Kidney epithelial cell (primary cell): ENCODE measurements at places on chromosomes 4 and X.

DNA sequence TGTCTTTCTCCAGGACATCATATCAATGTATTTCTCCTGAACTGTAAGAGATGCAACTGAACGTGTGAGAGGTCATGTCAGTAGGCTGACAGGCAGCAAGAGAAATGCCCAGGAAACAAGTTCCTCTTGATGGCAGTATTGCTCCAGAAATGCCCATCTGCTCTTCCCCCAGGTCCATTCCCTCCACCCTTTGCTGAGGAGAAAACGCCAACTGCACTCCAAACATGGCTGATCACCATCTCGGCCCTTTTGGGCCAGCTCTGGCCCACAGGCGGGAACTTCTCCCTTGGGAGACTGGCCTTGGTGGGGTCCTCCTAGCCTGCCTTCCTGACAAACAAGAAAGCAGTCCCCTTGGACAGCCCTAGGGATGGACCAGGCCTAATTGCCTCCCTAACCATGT, 276.5 kb upstream of the AGTR2 start:
- no peak for DNase-seq

GRCh38 chr4:161321706-161322105, 842.1 kb downstream of the FSTL5 start:
- no peak for DNase-seq

- DNase-seq: no peak
These were observed 1018.4 kb upstream of the INTU start for GRCh38 chr4:126614356-126614855.

- peak; percentile 26 for DNase-seq
These were observed 354.3 kb downstream of the GPAT3 start for GRCh38 chr4:83890231-83890630.

- DNase-seq: no peak
These were observed 86.2 kb downstream of the NPFFR2 start for GRCh38 chr4:72118017-72118416.

DNA sequence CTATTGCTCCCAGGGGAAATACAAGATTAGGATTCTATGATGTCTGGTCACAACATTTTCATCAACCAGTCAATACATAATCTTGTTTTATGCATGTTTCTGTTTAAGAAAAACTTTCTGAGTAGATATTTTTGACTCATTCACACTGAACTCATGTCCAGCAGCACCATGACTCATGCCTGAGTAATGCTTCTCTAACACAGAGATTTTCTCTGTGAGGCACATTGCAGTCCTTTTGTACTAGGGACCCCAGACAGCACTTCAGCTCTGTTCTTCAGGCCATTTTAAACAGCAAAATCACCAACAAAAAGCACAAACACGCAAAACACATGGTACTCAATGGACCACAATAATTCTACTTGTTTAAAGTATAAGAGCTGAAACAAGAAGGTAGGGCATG, 83.6 kb downstream of the MXRA5 start:
- DNase-seq: peak; percentile 85

- DNase-seq: no peak
These were observed 4.2 kb downstream of the ELF4 start for GRCh38 chrX:130106071-130106470.

DNA sequence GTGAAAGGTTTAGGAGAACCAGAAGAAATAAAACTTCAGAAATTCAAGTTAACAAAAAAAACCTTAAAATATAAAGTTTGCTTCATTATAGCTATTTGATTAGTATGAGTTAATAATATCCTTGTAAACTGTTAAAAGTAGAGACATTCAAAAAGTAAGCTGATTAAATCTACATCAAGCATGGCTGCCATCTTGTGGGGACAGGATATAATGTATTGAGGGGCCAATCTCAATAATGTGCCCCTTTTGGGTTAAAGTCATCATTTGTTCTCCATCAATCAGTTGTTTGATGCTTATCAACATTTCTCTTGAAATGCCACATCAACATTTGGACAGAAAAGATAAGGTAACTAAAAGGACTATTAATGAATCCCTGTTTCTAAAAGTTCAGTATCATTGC, 4.6 kb upstream of the GRID2 start:
- no peak for DNase-seq

DNA sequence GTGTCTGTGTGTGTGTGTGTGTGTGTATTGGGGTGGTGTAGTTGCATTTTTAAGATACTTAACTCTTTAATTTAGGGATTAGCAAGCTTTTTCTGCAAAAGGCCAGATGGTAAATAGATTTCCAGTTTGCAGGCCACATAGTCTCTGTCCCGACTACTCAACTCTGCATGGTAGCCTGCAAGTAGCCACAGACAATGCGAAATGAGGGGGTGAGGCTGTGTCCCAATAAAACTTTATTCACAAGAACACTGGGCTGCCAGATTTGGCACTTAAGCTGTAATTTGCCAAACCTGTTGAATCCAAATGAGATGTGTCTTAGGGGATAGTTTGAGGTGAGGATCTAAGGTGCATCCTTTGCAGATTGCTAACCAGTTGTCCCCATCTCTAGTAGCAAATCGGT, 6.8 kb downstream of the ATP2B3 start:
- no peak for DNase-seq

- no peak for DNase-seq
These were observed 209.6 kb upstream of the TLL1 start for GRCh38 chr4:165663411-165663810.

GRCh38 chr4:115841871-115842270, 728.5 kb upstream of the NDST4 start:
- no peak for DNase-seq

- DNase-seq: no peak
These were observed 270.9 kb downstream of the SPRY1 start for GRCh38 chr4:123667496-123667895.

DNA sequence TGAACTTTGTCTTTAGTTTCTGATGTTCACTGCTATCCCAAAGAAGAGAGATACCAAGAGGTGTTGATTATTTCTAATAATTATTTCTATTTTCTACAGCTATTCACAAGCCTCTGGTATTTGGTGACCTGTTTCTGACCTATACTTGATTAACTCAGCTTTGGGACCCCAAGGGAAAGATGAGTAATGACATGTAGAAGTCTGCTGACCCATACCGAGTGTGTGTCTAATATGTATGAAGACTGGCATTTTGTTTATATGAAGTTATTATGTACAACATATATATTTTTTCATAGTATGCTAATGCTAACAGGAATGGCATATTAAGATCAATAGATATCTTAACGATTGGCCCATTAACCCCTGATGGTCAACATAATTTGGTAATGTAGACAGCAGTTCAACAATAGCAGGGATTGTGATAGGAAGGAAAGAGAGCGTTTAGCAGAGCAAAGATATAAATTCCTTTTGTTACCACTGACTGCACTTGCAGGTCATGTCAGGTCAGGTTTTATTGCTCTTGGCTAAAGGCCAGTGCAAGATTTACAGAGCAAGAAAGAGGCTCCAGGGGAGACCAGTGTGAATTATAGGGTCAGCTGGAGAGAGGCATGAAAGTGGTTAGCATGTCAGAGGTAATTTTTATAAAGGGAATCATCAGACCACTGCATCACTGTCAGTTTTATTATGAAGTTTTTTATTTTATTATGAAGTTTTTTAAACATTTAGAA, 94.7 kb upstream of the DIPK2B start:
- peak; percentile 53 for DNase-seq

- DNase-seq: no peak
These were observed 220.0 kb downstream of the SPCS3 start for GRCh38 chr4:176539785-176540175.

DNA sequence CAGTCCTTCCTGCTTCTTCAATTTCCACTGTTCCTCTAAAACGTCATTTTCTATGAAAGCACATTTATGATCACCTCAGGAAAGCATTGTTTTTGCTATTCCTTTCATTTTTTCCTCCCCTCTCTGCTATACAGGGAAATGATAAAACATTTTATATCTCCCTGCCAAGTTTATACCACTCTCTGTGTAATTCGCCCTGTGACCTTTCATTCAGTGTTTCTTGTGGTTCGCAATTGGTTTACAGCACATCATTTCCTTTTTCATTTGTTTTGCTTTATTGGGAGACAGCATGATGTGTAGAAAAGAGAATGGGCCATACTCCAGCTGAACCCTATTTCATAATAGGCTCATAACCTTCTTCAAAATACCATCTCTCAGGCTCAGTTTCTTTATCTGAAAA, 99.9 kb upstream of the RAPGEF2 start:
- no peak for DNase-seq

DNA sequence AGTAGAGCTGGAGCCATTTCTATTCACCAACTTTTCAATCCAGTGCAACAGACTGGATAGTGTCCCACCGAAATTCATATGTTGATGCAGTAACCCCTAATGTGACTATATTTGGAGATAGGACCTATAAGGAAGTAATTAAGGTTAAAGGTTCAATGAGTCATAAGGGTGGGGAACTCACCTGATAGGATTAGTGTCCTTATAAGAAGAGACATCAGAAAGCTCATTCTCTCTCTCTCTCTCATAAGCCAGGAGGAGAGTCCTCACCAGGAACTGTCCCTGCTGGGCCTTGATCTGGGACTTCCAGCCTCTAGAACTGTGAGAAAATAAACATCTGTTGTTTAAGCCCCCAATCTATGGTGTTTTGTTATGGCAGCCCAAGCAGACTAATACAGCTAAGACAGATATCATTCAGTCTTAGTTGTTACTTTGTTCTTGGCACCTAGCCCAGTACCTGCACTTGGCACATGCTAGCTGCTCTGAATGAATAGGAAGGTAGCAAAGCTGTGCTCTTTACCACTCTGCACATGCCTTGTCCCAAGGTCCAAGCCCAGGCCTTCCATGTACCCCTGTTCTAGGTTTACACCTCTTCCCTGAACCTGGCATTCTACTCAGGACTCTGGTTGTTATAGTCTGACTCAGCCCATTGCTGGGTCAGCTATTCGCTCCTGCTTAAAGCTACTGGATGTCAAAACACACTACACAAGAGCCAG, 19.2 kb upstream of the BRS3 start:
- no peak for DNase-seq

DNA sequence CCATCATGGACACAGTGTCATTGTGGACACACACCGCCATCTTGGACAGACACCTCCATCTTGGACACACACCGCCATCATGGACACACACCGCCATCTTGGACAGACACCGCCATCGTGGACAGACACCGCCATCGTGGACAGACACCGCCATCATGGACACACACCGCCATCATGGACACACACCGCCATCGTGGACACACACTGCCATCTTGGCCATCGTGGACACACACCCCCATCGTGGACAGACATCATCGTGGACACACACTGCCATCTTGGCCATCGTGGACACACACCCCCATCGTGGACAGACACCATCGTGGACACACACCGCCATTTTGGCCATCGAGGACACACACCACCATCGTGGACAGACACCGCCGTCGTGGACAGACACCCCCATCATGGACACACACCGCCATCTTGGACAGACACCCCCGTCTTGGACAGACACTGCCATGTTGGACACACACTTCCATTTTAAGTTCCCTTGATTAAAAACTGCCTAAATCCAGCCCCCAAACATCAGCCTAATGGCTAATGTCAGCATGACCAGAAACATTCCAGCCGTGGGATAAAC, 9.1 kb downstream of the ASMTL start:
- no peak for DNase-seq

DNA sequence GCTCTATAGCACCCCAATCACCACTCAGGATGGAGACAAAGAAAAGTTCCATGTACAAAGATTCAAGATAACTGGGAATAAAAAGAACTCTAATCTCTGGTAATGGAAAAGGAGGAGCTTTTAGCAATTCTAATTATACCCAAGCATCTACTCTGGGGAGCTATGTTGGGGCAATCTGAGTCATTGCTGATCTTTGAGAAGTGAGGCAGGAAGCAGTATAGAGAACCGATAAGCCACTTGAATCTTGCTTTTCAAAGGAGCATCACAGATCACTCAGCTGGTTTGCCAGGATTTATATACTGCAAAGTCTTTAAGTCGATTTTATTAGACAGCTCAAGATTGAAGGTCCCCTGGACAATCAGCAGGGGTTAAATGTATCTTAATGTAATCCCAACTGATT, 220.0 kb downstream of the ENOX2 start:
- DNase-seq: no peak

DNA sequence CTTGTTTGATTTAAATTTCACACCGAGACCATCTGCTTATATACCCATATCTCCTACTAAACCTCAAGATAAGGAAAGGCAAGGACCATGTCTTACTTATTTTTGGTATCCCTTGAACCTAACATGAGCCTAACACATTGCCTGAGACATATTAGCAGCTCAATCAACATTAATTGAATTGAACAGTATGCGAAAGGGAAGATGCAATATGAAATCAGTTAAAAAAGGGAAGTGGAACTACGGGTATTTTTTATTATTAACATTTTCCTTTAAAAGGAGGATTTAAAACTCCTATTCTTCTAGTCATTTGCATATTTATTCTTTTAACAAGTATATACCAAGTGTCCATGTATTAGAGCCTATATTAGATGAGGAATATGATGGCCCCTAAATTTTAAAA, 197.0 kb downstream of the CAMK2D start:
- no peak for DNase-seq

- no peak for DNase-seq
These were observed 18.2 kb upstream of the TLR1 start for GRCh38 chr4:38822748-38823303.

DNA sequence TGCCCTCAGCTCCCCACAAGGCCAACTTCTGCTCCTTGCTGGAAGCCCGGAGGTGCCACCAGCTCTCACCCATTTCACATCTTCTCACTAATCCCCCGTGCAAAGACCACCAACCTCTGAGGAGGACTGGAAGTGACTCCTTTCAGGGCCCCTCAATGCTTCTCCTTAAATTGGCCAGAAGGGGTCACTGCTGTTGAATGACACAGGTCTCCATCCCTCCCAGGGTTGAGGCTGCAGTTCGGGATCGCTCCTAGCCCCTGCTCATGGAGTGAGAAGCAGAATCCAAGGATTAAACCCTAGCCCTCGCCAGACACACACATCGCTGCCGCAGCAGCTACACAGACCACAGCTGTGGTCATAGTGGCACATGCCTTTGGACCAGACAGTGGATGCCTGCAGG, 279.5 kb upstream of the TAPT1 start:
- DNase-seq: no peak

- no peak for DNase-seq
These were observed 67.2 kb upstream of the PPP3CA start for GRCh38 chr4:101414496-101414895.

GRCh38 chrX:129956765-129957164, 25.7 kb upstream of the BCORL1 start:
- no peak for DNase-seq
